CD8-positive, alpha-beta memory T cell (primary cell): ENCODE measurements at places on chromosomes 13 and 19. TPM values are rescaled to one million over a fixed set of nuclear protein-coding genes. Genes with fewer than 3 reads are reported as not detected.

DNA sequence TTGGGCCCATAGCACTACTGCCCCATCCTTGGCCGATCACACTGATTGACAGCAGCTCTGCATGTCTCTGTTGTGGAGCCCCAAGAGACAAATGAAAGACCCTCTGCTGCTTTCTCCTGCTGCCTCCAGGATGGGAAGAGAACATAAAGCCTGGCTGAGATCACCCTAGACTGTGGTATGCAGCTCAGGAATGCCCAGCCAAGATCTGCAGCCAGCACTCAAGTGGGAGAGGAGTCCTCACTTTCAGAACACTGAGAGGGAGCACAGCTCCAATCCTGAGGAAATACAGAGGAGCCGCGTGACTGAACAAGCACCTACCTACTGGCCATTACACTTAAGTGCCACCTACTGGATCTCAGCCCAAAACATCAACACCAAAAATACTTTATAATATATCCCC is 203.0 kb downstream of the POSTN start:
- no peaks in the 10 kb centered on the region for H3K4me1 ChIP-seq
- H3K27ac ChIP-seq: no peak overlapping the region
- H3K27me3 ChIP-seq: no peaks in the 10 kb centered on the region
- no peak for DNase-seq

GRCh38 chr13:24282256-24282655 is 27.1 kb upstream of the C1QTNF9 start:
- H3K27ac ChIP-seq: no peak overlapping the region
- peaks cover 28% of the 10 kb centered on the region for H3K4me1 ChIP-seq
- H3K4me3 ChIP-seq: no peak overlapping the region
- no peaks in the 10 kb centered on the region for H3K27me3 ChIP-seq

GRCh38 chr19:18895824-18896341 is at the start of gene CERS1:
CERS1 (minus strand) TSS chr19:18896158; CDS start chr19:18896072, 86 bp downstream.
- H3K27ac ChIP-seq: no peak within 1 kb of the TSS
- no peak for DNase-seq
- H3K4me3 ChIP-seq: no peak within 1 kb of the TSS
- H3K36me3 ChIP-seq: no peaks in the 10 kb centered on the region
- no peaks in the 10 kb centered on the region for H3K4me1 ChIP-seq

DNA sequence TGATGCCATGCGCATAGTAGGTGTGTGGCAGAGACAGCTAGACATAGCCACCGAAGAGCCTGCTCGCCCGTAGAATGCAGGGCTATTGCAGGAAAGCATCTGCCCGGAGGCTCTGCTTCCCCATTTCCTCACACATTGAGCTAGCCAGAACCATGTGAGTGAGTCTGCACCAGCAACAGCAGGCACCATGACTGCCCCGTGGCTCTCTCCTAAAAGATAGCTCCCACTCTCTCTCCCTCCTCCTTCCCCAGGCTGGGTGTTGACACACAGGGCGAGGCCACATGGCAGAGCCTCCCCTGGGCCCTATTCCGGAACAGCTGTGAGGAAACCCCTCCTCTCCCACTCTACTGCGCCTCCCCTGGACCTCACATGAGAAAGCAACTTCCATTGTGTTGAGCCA is 52.3 kb upstream of the ATP12A start:
- no peaks in the 10 kb centered on the region for H3K36me3 ChIP-seq
- H3K4me3 ChIP-seq: no peak overlapping the region
- no peak for DNase-seq
- no peaks in the 10 kb centered on the region for H3K27me3 ChIP-seq
- H3K4me1 ChIP-seq: peaks cover 35% of the 10 kb centered on the region

- peaks cover 56% of the 10 kb centered on the region for H3K4me1 ChIP-seq
- no peaks in the 10 kb centered on the region for H3K27me3 ChIP-seq
- no peak for DNase-seq
- peaks cover 44% of the 10 kb centered on the region for H3K36me3 ChIP-seq
Measured at GRCh38 chr19:10113964-10114650, 2.6 kb downstream of the P2RY11 start.

The TUBA3C gene
- not detected for total RNA-seq

DNA sequence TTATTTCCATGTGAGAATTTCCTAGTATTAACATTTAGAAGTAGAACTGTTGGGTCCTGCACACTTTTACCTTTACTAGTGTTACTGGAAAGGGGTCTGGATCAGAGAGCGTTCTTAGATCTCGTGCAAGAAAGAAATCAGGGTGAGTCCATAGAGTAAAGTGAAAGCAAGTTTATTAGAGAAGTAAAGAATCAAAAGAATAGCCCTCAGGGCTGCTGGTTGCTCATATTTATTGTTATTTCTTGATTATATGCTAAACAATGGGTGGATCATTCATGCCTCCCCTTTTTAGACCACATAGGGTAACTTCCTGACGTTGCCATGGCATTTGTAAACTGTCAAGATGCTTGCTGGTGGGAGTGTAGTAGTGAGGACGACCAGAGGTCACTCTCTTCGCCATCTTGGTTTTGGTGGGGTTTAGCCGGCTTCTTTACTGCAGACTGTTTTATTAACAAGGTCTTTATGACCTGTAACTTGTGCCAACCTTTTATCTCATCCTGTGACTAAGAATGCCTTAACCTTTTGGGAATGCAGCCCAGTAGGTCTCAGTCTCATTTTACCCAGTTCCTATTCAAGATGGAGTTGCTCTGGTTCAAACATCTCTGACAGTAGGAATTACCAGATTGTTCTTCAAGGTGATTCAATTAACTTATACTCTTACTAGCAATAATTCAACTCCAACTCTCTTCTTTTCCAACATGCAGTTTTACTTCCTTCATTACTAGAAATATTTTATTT is 27.4 kb downstream of the NDFIP2 start:
- no peaks in the 10 kb centered on the region for H3K27me3 ChIP-seq
- no peak overlapping the region for H3K4me3 ChIP-seq
- DNase-seq: no peak
- H3K36me3 ChIP-seq: no peaks in the 10 kb centered on the region
- no peaks in the 10 kb centered on the region for H3K4me1 ChIP-seq

GRCh38 chr19:30811397-30812098 is 439.4 kb downstream of the ZNF536 start:
- H3K36me3 ChIP-seq: no peaks in the 10 kb centered on the region
- no peak for DNase-seq
- H3K4me3 ChIP-seq: no peak overlapping the region
- H3K27ac ChIP-seq: no peak overlapping the region

The LRP3 gene
- not detected for total RNA-seq

DNA sequence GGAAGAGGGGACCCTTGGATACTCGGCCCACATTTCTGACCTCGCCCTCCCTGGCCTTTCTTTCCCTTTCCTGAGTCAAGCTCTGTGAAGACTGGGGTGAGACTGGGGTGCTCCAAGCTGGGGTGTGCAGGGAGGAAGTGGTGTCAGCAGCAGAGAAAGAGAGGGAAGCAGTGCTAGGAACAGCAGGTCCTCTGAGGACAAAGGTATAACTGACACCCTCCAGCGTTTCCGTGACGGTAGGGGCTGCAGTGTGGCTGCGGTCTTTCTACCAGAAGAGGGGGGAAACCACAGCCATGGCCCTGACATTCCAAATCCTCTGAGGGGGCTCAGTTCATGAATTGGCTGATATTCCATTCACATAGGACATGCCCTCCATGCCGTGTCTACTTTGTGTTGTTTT is 1.1 kb downstream of the KIR3DL2 start:
- H3K27ac ChIP-seq: no peak overlapping the region
- H3K4me1 ChIP-seq: no peaks in the 10 kb centered on the region
- H3K27me3 ChIP-seq: no peaks in the 10 kb centered on the region
- H3K36me3 ChIP-seq: no peaks in the 10 kb centered on the region
- no peak for DNase-seq
- no peak overlapping the region for H3K4me3 ChIP-seq

The IL11 gene
- total RNA-seq: 0.27 TPM
